ENCODE measurements at places on chromosomes 11 and 22.

GRCh38 chr11:30876663-30877396, 290.7 kb upstream of the MPPED2 start:
- no peak for DNase-seq

DNA sequence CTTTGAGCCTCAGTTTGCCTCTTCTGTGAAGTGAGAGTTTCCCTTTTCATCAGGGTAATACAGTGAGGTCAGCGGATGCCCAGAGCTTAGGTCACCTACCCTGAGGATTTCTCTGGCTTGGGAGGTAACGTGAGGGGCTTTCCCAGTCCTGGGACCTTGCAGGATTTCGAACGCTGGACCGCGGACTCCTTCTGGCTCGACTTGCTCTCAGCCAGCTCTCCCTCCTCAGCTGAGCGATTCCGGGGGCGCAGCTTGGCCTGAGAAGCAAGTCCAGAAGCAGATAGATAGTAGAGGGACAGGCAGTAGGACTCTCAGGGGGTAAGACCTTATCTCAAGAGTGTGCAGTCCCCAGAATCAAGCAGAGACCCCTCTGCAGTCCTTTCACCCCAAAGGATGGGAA, 24.0 kb downstream of the TNKS1BP1 start:
- no peak for DNase-seq

- DNase-seq = no peak
Measured at GRCh38 chr11:17415523-17416104, 27.2 kb upstream of the KCNJ11 start.

DNA sequence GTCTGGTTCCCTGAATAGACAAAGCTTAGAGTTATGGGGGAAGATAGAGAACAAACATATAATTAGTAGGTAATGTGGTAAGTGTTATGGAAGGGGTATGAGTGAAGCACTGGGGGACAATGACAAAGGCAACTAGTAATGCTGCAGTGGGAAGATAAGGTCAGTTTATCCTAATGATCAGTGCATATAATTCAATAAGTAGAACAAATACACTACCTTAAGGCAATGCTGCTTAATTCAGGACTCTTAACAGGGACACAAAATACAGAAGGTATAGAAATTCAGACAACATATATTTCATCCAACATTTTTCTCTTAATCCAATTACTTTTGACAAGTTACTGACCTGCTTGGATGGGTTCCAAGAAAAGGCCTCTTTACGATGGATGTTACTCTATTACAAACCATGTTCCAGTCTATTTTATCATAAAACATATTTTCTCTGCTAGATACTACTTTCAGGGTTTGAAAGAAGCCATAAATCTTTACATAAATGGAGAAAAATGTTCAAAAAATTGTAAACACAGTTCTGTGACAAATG, 1186.2 kb downstream of the LRRC4C start:
- no peak for DNase-seq

GRCh38 chr22:47178339-47178738, 415.9 kb downstream of the TBC1D22A start:
- DNase-seq = no peak
